ENCODE measurements at places on chromosomes 16 and 17. TPM values are rescaled to one million over a fixed set of nuclear protein-coding genes. Genes with fewer than 3 reads are reported as not detected.

INTS2 gene
- 11.9 TPM for total RNA-seq

- DNase-seq = peak; percentile 24
Observed at GRCh38 chr16:67666032-67666551, 458 bp downstream of the ENKD1 start.

- no peak for DNase-seq
Observed at GRCh38 chr16:84763629-84764028, 56.2 kb upstream of the CRISPLD2 start.

CA4 gene
- total RNA-seq = 1.9 TPM

GRCh38 chr16:83746611-83747010 is 61.2 kb upstream of the HSBP1 start:
- no peak for DNase-seq

JPH3 gene
- total RNA-seq = 1.7 TPM

- no peak for DNase-seq
Observed at GRCh38 chr17:4785311-4786105, 656 bp downstream of the VMO1 start.

SLC35G6 gene
- not detected for total RNA-seq

ASPA gene
- total RNA-seq = not detected

- DNase-seq = no peak
Observed at GRCh38 chr16:15919331-15919730, 30.1 kb upstream of the ABCC1 start.

CCDC57 gene
- total RNA-seq = 6.9 TPM

DNA sequence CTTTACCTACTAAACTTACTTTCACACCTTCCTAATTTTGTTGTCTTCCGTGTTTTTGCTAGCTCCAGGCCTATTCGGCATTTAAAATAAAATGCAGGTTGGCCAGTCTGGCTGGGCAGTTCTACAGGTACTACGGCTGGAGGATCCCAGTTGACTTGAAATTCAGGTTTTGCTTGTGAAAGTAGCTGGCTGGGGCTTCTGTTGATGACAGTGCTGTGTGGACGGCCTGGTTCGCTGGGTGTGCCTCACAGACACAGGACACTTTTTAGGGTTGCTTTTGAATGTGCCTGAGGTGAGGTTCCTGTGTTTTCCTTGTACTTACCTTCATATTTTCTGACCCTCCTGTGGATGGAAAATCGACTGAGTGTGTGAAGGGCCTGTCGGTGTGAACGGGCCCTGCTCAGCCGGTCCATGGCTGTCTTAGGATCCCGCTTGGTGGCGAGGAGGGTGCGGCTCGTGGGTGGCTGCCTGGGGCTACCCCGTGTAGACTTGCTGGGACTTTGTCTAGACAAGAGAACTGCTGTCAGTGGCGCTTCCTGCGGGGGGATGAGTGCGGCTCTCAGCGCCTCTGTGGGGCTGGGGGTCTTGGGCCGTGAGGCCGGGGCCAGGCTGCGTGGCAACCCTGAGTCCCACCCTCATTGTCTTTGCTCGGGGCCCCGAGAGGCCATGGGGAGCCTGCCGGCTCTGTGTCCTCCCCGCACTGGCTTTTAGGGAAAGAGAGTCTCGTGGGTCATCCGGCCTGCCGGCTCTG is 18.7 kb upstream of the ZNF750 start:
- no peak for DNase-seq

DNA sequence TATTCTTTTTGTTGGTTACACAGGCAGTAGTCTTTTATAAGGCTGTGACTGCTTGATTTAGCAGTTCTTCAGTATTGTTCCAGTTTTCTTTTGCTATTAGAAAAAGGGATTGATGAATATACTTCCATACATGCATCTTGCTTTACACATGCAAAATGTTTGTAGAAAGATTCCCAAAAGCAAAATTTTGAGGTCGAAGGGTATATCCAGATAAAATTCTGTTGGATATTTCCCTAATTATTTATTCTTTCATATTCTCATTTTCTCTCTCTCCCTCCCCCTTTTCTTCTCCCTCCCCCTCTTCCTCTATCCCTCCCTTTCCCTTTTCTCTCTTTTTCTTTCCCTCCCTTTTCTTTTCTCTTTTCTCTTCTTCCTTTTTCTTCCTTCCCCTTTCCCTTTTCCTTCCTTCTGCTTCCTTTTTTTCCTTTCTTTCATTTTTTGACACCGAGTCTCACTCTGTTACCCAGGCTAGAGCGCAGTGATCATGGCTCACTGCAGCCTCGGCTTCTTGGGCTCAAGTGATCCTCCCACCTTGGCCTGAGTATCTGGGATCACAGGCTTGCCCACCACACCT is 46.9 kb upstream of the ADCY7 start:
- no peak for DNase-seq

DNA sequence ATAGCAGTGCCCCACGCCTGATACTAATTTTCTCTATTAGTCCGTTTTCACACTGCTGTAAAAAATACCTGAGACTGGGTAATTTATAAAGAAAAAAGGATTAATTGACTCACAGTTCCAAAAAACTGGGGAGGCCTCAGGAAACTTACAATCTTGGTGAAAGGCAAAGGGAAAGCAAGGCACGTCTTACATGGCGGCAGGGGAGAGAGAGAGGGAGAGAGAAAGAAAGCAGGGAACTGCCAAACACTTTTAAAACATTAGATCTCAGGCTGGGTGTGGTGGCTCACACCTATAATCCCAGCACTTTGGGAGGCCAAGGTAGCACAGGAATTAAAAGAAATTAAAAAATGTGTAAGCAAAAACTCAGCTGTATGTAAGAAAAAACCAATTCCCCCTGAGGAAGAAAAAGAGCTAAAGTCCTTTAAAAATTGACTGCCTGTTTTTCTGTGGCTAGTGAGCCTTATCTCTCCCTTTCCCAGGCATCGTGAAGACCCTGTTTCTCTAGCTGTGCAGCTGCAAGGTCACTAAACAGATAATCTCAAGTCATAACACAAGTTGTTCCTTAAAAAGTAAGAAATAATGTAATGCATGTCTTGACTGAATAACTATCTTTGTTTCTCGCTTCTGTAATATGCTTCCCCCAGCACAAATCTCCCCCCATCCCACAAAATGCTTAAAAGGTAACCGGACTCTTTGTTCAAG is 14.0 kb downstream of the ZSCAN10 start:
- DNase-seq = no peak

DNA sequence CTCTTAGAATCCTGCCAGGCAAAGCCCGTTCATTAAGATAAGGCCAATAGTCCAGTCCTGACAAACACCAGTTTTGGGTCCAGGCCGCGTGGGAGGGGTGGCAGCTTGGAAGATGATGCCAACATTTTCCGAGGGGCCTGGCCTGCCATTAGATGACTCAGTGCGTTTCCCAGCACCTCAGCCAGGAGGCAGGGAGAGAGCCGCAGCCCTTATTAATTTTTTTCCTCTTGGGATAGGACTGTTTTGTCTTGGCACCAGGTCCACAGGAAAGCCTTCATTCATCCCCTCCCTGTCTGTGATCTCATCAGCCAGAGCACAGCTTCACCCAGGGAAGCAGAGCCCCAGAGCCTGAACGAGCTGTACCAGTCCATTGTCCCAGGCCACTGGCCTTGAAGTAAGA is 4.7 kb upstream of the NDEL1 start:
- DNase-seq = peak; percentile 98

DNA sequence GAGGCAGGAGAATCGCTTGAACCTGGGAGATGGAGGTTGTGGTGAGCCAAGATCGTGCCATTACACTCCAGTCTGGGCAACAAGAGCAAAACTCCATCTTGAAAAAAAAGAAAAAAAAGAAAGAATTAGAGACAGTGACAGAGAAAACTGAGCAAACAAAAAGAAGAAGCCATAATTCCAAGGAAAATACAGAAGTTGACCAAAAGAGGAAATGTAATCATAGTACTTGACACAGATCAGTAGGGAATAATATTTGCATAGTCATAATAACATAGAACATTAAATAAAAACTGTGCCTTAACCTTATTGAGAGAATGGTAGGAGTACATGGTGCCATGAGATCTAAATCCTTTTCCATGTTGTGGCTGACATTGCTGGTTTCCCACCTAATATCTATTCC is 14.7 kb upstream of the USP31 start:
- DNase-seq = no peak

DNA sequence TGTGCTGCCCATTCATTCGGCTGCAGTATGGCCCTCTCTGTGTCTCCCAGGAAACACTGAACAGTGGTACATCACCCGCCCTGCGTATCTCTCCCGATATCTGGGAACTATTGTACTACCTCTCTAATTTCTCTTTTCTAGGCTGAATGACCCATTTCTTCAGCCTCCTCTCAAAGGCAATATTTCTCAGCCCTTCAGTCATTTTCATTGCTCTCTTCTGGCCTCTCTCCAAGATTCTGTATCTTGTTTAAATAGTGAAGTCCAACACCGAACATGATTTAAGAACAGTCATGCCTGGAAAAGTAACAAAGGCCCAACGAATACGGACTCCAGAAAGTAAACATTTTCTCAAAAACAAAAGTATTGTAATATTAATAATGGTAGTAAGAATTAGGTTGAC is 220.1 kb downstream of the ZFHX3 start:
- DNase-seq = no peak

- no peak for DNase-seq
Observed at GRCh38 chr17:32917081-32917480, 10.9 kb upstream of the TMEM98 start.

C16orf90 gene
- not detected for total RNA-seq

- DNase-seq = no peak
Observed at GRCh38 chr17:57485566-57485865, 229.2 kb downstream of the MSI2 start.

- no peak for DNase-seq
Observed at GRCh38 chr16:83305092-83305491, 502.7 kb upstream of the HSBP1 start.

GRCh38 chr16:86511317-86512161 is 1.2 kb downstream of the FOXF1 start:
- DNase-seq = peak; percentile 61

RPL23 gene
- total RNA-seq = 3,514 TPM

- DNase-seq = no peak
Observed at GRCh38 chr16:81821436-81822128, 42.5 kb downstream of the PLCG2 start.

- no peak for DNase-seq
Observed at GRCh38 chr16:72236866-72237265, 64.9 kb upstream of the PMFBP1 start.

GRCh38 chr16:83847371-83848225 is 39.8 kb downstream of the HSBP1 start:
- DNase-seq = no peak

DNA sequence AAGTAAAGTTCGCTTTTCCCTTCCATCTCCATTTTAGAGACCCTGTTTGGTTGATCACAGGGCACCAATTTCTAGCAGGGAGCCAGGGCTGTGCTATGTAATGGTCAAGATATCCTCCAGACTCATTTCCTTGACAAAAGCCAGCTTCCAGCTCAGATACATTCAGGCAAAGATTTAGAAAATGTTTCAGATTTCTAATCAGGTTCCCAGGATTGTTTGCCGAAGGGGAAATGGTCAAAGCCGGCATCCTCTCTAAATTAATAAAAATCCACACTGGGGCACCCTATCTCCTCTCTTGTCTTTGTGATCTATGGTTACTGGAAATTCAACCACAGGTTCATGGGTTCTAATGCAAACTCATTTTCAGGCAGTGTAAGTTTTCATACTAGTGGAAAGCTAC is 686.8 kb upstream of the KIF2B start:
- DNase-seq = no peak
